CD4-positive, alpha-beta T cell treated with Interleukin-10 for 1 hour (primary cell): ENCODE measurements at places on chromosomes 6 and 20.

DNA sequence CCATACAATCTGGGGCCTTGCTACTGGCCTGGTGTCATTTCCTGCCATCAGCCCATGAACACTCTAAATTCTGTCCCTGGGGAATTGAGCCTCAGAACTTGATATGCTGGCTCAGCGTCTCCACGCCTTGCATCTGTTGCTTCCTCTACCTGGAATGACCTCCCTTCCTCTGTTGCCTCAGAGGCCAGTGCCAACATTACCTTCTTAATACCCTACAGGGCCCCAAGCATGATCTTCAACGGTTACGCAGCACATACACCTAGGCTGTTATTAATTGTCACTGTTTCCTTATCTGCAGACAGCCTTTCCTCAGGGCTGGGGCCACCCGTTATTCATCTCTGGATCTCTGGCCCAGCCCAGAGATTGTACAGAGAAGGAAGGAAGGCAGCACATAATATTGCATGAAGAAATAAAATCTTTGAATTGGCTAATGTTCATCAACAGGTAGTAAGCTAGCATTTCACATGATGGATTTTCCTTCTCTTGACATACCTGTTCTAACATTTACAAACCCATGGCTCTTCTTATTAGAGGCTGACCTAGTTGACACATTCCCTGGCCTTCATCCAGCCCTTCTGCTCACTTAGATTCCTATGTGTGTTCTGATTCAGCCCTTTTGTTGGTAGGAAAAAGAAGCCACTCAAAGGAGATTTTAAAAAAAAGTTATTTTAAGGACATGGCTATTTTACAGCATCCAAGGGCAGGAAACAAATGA, 8.4 kb upstream of the RNF182 start:
- DNase-seq, result no peak

DNA sequence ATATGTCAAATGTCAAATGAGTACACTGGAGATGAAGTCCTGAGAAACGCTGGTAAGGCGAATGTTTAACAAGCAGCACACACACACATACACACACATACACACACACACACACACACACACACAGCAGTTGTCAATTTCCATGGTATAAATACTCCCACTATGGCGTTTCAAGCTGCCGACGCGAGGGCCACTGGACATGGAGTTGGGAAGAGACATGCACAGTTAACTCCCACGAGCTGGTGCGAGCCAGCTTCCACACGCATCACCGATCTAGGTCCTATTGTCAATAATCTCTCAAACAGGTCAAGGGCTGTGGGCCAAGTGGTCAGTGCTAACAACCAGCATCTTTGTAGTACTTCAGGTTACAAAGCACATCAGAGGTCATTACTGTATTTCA, 58.9 kb downstream of the TRERF1 start:
- no peak for DNase-seq

- DNase-seq, result peak; percentile 69
Observed at GRCh38 chr20:10447028-10447427, 11.9 kb downstream of the SLX4IP start.

DNA sequence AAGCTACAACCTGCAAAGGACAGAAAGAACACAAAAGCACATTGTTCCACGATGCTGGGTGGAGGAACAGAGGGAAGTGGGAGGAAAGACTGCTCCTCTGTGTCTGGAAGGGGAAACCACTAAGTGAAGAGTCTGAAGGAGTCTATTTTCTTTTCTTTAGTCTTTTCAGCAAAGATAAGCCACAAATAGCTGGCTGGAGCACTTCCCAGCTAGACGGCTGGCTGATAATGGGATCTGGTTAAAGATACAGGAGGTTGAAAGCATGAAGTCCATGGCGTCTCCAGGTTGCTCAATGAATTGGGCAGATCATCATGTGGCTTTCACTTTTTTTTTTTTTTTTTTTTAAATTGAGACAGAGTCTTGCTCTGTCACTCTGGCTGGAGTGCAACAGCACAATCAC, 154.0 kb upstream of the KCNG1 start:
- DNase-seq, result no peak

GRCh38 chr6:26375270-26375669, 7.6 kb upstream of the BTN2A2 start:
- DNase-seq, result no peak

DNA sequence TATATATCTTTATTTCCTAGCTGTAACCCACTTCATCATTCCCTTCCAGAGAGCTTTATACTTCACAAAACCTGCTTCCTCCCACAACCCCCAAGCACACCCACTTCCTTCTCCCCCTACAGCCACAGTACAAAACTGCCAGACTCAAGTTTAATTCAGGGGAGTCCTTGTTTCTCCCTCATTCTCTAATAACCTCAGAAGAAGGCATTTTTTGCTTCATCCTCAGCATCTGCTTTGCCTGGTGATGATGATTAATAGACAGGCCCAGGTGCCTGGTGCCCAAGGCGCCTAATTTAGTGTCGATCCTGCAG, 414.3 kb downstream of the KIF16B start:
- no peak for DNase-seq

GRCh38 chr6:126537061-126537816, 197.3 kb downstream of the CENPW start:
- DNase-seq, result no peak

DNA sequence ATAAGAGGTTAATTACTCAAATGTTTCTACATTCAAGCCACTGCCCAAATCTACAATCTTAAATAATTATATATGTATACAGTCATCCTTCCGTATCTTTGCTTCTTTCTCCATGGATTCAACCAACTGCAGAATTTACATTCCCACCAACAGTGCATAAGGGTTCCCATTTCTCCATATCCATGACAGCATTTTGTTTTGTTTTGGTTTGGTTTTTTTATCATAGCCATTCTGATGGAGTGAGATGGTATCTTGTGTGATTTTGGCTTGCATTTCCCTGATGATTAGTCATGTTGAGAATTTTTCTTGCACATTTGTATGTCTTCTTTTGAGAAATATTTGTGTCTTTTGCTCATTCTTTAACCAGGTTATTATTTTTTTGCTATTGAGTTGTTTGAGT, 198.5 kb downstream of the C6orf118 start:
- no peak for DNase-seq

GRCh38 chr20:40317156-40317790, 371.8 kb downstream of the MAFB start:
- DNase-seq, result no peak

DNA sequence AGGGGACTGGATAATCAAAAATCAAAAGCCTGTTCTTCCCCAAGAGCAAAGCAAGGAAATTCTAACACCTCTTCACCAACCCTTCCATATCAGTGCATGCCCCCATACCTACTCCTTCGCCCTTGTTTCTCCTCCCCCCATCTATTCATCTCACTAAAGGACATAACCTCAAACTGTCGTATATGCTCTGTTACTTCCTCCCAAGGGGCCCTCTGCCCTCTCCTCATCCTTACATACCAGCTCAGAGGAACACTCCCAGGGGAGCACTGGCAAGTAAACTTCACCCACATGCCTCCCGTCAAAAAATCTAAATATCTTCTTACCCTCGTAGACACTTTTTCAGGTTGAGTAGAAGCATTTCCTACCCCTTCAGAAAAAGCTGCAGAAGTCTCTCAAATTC, 9.4 kb upstream of the ADTRP start:
- no peak for DNase-seq

DNA sequence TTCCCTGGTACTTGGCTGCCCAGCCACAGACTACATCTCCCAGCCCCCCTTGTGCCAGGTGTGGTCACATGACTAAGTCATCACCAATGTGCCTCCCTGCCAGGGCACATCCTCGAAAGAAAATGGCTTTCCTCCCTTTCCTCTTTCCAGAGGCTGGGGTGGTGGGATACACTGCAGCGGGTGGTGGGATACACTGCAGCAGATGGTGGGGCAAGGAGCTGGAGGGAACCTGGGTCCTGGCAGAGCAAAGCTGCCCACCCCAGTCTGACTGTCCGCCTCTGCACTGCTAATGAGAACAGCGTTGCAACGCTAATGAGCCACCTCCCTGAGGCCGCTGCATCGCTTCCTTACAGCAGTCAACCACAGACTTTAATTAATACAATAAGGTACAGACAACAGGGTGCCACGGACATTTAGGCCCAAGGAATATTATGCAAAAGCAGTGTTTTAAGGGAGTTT, 125.3 kb downstream of the PREX1 start:
- DNase-seq, result no peak

GRCh38 chr6:146560607-146561006, 17.0 kb downstream of the RAB32 start:
- DNase-seq, result no peak

DNA sequence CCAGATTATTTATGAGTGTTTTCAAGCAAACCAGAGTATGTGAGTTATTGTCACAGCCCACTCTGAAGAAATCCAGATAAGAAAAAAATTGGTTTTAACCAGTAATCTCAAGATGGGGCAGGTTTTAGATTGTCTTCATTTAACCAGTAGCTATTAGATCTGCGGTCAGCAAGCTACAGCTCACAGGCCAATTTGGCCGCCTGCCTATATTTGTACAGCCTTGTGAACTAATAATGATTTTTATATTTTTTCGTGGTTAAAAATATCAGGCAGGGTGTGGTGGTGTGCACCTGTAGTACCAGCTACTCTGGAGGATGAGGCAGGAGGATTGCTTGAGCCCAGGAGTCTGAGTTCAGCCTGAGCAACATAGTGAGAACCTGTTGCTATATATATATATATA, 5.0 kb downstream of the FAM209B start:
- no peak for DNase-seq

GRCh38 chr6:42745083-42745639, 742 bp downstream of the TBCC start:
- peak; percentile 40 for DNase-seq

DNA sequence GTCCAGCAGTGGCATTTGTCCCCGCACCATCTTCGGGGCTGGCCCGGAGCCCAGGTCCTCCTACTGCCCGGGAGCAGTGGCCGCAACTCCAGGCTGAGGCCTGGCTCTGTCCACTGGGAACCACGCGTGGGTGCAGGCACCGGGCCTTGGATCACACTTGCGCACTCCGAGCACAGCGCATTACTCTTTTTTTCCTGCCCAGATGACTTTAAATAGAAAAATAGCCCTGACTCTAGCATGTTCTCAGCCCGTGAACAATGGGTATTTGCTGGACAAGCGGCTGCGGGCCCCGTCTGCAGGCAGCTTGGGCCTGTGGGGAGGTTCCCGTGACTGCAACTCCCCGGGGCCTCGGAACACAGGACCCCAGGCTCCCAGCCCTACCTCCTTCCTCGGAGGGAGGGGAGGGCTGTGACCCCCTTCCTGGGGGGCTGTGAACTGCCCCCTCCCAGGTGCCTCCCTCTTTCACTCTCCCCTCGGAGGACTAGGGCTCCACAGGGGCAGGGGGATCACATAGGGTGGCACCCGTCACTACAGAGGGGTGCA, 162.2 kb downstream of the TBXT start:
- no peak for DNase-seq

GRCh38 chr20:35887393-35888064, 66.8 kb downstream of the SCAND1 start:
- DNase-seq, result no peak

DNA sequence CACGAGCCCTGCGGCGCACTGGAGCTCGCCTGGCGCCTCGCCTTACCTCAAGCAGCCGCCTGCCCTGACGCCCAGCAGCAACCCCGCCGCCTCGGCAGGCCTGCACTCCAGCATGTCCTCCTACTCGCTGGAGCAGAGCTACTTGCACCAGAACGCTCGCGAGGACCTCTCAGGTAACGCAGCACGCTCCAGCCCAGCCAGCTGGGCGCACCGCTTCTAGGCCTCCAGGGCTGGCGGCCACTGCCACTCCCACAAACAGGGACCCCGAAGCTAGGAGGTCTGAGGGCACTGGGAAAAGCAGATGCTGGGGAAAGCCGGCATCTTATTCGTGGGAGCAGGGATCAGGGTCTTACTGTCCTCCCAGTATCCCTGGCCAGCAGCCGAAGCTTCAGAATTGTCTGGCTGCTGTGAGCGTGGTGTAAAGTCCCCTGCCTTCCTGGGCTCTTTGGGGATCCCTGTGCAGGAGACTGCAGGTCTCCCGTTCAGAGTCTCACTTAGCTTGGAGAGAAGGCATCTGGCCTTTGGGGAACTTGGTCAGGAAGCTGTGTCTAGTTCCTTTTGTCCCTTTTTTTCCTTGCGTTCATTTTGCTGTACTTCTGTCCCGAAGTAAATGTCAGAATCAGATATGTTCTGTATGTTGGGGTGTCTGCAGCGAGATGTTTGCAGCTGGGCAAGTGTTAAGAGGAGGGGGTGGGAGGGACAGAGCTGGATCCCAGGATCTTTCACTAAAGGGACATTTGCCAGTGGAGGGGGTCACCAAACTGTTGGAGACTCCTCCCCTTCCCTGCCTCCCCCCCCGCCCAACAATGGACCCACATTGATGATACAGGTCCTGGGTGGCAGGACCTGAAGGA, 1.8 kb downstream of the FOXF2 start:
- DNase-seq, result no peak

DNA sequence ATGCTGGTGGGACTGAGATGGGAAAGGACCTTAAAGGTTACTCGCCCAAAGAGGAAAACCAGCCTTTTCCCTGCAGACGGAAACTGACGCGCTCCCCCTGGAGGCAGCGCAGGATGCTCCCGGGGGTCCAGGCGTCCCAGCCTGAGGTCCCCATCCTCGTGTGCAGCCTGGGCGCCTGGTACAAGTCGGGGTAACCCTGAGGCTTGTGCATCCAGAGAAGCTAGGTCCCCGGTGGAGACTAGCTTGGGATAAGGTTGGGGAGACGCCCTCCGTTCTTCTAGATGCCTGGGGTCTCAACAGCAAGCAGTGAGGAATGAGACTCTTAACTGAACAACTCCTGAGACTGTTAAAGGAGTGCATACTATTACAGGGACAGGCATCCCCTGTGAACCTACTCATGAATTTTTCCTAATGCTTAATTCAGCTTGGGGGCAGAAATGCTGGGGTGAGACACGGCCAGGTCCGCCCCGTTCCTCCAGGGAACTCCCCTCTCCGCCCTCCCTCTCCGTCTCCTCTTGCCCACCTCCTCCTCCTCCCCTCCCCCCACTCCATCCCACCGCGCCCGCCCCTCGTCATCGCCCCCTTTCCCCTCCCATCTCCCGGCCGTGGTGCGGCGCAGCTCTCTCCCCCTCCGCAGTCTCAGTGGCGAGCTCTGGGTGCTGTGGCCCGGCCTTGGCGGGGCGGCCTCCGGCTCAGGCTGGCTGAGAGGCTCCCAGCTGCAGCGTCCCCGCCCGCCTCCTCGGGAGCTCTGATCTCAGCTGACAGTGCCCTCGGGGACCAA, at the start of gene PRSS35:
Gene PRSS35 (plus strand): TSS at position 634 of the 781 bp plus-strand sequence. CDS start 10,908 bp downstream, outside the sequence.
- DNase-seq, result no peak

- DNase-seq, result no peak
Observed at GRCh38 chr6:110874880-110875547, 429 bp downstream of the AMD1 start.

- DNase-seq, result no peak
Observed at GRCh38 chr20:7585126-7585679, 355.1 kb downstream of the HAO1 start.

GRCh38 chr6:110418594-110418993, 3.2 kb upstream of the DDO start:
- DNase-seq, result no peak

DNA sequence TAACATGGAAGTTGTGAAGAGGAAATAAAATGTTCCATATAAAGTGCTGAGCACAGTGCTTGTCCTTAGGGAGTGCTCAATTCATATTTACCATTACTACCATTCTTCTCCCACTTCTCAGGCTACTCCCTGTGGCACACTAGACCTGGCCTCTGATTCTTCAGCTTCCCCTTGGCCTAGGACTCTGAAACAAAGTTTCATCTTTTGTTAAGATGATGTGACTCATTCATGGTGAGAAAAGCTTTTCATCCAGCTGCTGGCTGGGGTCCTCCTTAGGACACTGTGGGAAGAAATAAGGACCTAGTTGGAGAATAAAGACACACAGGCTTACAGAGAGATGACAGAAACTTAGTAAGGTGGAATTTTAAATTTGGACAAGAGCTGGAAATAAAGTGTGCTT, 314.8 kb downstream of the CDC5L start:
- no peak for DNase-seq
